ENCODE measurements at places on chromosomes 13 and 19.

- DNase-seq = no peak
Measured at GRCh38 chr13:111335298-111335697, 14.9 kb downstream of the TEX29 start.

- DNase-seq = no peak
Measured at GRCh38 chr13:57858376-57858775, 226.8 kb downstream of the PCDH17 start.

DNA sequence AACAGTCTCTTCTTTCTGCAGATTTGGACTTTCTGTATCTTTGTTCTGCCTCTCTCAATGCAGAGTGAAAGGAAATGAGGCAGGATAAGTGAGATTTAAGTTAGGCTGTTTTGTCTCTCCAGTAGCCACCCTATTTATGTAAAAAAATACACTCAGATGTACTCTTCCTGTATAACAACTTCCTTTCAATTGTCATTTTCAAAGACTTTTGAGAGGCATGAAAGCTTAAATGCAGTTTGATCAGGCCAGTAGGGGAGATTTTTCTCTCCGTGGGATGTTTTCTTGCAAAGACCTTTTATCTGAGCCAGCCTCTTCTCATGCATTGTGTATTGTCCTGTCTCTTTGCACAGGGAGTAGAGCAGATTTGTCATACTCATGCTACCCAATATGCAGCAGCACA is 166.8 kb downstream of the SLITRK5 start:
- no peak for DNase-seq

- DNase-seq = no peak
Measured at GRCh38 chr13:87680298-87680697, 9.1 kb downstream of the SLITRK5 start.

- no peak for DNase-seq
Measured at GRCh38 chr13:81615031-81615430, 1274.1 kb upstream of the SPRY2 start.

GRCh38 chr13:76286178-76286577 is 600.0 kb downstream of the KCTD12 start:
- DNase-seq = no peak

DNA sequence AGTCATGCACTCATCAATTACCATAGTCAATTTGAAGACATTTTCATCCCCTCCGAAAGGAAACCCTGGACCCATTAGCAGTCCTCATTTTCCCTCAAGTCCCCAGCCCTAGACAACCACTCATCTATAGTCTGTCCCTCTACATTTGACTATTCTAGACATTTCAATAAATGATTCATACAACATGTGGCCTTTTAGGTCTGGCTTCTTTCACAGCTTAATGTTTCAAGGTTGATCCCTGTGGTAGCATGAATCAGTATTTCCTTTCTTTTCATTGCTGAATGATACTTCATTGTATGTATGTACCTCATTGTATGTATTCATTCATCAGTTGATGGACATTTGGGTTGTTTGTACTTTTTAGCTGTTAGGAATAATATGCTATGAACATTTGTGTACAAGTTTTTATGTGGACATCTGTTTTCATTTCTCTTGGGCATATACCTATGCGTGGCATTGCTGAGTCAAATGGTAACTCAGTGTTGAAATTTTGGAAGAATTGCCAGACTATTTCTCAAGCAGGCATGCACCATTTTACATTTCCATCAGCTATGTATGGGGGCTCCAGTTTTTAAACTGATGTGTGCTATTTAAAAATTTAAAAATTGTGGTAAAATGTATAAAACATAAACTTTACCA is 18.4 kb downstream of the SPATA13 start:
- DNase-seq = no peak

- no peak for DNase-seq
Measured at GRCh38 chr19:54682306-54682856, 19.6 kb downstream of the LILRB4 start.

DNA sequence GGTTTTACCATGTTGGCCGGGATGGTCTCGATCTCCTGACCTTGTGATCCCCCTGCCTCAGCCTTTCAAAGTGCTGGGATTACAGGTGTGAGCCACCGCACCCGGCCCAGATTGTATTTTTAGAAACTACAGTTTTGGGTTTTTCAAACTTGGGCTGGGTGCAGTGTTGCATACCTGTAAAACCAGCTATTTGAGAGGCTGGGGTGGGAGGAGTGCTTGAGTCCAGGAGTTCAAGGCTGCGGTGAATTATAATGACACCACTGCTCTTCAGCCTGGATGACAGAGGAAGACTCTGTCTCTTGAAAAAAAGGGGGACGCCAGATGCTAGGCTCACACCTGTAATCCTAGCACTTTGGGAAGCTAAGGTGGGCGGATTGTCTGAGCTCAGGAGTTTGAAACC is 4.2 kb downstream of the CHAF1A start:
- DNase-seq = no peak

DNA sequence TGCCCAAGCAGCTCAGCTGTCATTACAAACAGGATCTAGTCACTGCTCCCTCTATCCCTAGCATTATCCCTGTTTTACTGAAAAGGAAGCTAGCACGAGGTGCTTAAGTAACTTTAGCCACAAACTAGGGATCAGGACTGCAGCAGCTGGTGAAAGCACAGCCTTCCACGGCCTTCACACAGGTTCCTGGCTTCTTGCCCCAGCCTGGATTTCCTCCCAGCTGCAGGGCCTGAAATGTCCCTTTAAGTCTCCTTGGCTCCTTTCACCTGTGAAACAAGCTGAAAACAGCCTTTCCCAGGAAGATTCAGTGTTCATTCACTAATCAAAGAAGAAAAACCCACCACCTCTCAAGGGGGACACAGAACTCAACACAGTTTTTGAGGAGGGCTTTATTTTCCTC is 754.5 kb downstream of the DIAPH3 start:
- no peak for DNase-seq

DNA sequence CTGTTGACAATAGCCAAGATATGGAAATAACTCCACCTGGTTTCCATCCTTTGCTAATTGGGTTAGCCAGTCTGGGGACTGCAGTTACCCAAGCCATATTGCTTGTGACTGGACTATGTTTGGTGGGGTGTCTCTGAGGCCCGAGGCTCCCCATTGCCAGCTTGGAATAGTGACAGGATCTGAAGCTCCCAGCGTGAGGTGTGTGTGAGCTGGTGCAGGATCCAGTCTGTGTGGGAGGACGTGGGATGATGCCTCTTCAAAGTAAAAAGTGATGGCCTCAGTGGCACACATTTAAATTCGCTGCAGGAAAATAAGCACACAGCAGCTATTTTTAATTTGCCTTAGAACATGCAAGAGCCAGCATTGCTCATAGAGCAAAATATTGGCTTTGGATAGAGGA is 75.0 kb downstream of the TEX26 start:
- DNase-seq = no peak

DNA sequence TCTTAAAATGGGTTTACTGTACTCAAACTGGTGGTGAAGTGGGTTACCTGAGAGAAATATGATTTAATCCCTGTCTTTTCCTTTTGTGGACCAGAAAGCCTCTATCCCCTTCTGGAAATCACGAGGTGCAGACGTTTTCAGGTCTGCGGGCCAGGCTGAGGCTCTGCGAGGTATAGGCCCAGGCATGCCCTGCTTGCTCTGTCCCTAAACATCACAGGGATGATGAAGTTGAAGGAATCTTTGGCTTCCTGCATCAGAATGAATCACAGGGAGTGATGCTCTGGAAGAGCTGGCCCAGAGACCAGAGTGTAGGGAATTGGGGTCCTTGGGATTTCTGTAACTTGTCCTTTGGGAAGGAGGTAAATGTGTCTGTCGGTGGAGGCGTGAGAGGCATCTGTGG is 18.4 kb upstream of the CHST8 start:
- DNase-seq = no peak

GRCh38 chr19:39136225-39136940 is 10.8 kb downstream of the PAK4 start:
- no peak for DNase-seq

- peak; percentile 62 for DNase-seq
Measured at GRCh38 chr13:27533155-27533643, 82.8 kb upstream of the MTIF3 start.

- DNase-seq = no peak
Measured at GRCh38 chr19:18730885-18731513, 47.5 kb downstream of the CRTC1 start.

DNA sequence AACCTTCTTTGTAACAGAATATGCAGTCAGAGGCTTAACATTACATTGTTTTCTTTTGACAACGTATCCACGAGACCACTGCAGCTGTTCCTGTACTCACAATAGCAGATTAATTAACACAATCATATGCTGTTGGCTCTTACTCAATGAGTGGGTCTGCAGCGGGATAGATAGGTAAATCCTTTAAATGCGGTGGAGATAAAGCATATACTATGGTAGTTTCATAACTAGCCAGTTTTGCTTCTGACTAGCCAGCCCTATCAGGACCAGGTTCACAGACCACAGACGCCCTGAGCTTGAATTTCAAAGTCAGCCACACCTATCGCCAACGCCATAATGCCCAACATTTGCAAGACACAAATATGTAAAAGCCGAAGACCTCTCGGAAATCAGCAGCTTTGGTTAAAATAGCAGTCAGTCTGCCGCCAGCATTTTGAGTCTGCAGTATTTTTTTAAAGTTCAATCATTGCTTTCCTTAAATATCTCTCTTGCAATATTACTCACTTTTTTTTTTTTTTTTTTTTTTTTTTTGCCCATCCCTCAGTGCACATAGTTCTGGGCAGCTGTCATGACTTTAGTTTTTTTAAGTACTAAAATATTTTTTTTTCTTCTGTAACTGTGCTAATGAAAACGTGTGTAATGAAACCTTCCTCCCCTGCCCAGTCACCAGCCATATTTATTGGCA is 120.5 kb downstream of the ZNF536 start:
- DNase-seq = no peak

DNA sequence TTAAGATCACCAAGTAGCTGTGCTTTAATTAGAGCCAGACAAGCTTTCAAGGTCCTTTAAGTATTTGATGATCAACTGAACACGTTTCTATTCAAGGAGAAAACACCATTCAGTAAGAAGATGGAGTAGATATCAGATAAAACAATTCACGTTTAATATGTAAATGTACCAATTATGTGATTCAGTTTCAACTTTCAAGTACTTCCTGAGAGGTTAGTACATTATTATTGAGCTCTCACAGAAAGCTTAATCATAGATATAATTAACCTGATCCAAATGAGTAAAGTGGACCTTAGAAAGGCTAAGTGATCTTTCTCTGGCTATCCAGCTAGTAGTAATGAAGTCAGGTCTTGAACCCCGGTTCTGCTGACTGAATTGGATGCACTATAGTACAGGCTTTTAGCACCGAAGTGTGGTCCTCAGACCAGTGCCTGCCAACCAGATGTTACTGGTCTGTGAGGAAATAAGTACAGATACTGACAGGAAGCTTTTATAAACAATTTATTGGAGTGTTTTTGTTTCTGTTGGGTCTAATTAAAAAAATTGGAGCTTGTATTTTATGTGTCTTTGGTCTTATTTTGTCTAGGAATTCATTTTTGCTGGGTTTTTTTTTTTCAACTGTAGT is 10.2 kb downstream of the CLN5 start:
- no peak for DNase-seq

- no peak for DNase-seq
Measured at GRCh38 chr19:41324921-41325639, 15.1 kb downstream of the CCDC97 start.

DNA sequence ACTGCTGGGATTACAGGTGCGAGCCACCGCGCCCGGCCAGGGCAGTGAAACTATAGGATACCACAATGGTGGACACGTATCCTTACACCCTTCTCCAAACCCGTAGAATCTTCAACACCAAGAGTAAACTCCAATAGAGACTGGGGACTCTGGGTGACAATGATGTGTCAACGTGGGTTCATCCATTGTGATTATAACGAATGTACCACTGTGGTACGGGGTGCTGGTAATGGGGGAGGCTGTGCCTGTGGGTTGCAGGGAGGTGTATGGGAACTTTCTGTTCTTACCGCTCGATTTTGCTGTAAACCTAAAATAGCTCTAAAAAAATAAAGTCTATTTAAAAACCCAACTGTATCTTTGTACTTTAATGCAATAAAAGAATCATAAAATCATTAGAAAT is 11.6 kb downstream of the GNG7 start:
- DNase-seq = no peak

GRCh38 chr13:40101708-40102359 is 446.4 kb downstream of the COG6 start:
- DNase-seq = no peak

- DNase-seq = peak; percentile 38
Measured at GRCh38 chr19:29858000-29858596, 46.3 kb downstream of the CCNE1 start.

DNA sequence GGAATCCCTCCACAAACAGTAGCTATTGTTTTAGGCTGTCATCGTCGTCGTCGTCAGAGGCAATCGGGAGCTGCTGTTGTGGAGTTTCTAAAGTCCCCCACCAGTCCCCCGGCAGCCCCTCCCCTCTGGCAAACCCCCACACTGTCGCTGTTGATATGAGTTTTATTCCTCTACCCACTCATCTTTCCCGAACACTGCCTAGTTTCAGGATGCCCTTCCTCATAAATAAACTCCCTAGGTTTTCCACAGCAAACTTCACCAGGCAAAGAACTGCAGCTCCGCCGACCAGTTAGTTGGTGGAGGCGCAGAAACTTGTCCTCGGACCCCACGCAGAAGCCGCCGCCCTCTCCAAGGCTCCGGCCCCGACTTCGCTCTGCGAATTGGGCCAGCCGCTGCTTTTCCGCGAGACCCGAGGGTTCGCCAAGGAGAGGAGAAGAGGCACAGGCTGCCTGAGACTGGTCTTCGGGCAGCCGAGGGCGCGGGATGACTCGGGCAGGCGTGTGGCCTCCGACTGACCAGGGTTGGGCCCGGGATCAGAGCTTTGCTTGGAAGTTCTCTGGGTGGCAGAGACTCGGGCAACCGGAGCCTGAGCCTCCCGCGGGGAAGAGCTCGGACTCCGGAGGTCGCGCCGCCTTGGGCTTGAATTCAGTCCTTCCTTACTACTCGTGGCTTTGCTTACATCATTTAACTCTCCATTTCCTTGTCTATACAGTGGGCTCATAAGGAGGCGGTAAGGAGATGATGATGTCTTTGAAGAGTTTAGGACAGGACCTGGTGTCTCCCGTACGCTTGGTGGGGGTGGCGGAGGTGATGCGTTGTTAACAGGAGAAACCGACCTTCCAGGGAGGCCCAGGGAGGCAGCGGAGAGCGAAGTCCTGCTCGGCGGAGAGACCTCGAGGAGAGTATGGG is 7.9 kb downstream of the PDX1 start:
- DNase-seq = no peak

- no peak for DNase-seq
Measured at GRCh38 chr13:98368019-98368418, 190.9 kb upstream of the RNF113B start.

GRCh38 chr13:50089633-50090032 is 74.4 kb downstream of the KCNRG start:
- no peak for DNase-seq

DNA sequence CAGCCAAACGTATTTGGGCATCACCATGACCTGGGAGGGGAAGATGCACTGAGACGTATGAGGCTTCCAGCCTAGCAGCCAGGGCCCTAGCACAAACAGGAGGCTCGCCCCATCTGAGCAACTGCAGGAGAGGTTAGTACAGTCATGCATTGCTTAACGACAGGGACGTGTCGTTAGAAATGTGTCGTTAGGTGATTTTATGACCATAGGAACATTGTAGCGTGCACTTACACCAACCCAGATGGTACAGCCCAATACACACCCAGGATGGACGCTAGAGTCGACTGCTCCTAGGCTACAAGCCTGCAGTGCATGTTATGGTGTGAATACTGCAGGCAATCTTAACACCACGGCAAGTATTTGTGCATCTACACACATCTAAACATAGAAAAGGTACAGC is 9.3 kb downstream of the CD177 start:
- no peak for DNase-seq

GRCh38 chr13:45527699-45528462 is 63.1 kb downstream of the COG3 start:
- no peak for DNase-seq

All from CD4-positive, alpha-beta T cell treated with Interleukin-4 for 1 hour (primary cell).